Suppressor macrophage (primary cell): ENCODE measurements at places on chromosomes 1 and 21.

- no peak for DNase-seq
These were observed 47.6 kb downstream of the ATP6V1G3 start for GRCh38 chr1:198492872-198493271.

DNA sequence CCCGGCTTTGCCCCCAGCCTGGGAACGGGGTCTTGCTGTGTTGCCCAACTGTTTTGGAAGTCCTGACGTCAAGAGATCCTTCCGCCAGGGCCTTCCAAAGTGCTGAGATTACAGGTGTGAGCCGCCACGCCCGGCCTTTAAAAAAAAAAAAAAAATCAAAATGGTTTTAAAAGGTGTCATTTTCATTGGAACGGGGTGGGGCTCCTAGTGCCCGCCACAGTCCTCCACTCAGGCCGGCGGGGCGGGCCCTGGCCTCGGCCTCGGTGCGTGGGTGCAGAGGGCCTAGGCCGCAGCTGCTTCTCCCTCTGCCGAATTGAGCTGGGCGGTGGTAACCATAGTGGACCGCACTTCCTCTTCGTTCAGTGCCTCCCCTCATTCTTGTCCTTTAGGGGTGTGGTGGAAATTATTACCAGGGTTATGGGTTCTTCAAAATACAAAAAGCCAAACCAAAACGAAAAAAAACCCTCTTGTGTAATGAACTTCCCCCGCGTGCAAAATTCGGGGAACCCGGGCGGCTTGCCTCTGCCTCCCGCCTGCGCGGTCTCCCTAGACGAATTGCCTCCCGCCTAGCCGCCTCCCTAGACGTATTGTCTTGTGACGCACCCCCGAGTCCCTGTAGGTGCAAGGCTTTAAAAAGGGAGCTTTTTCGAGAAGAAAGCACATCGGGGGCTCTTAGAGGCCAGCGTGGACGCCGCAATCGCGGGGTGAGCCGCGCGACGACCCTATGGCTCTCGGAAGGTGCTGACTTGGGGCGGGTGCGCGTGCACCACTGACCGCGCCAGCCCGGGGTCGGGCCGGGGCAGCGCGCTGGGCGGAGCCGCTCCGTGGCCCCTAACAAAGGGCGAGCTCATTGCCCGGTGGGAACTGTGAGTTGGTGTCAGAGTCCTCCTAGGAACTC, 10.5 kb upstream of the SPEN start:
- DNase-seq, result peak; percentile 96

DNA sequence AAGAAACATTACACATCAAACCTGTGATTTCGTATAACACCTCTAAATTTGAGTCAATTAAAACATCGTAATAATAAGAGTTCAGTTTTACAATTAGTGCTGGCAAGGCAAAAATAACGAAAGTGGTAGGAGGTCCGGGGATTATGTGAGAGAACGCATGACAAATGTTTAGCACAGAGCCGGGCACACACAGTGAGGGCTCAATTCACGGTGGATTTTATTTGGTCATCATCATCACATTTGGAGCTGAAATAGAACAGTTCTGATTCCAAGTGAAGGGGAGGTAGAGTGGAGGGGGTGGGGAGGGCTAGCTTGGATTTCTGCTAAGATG, 20.0 kb downstream of the H3-3A start:
- no peak for DNase-seq

GRCh38 chr21:41897700-41898099, 18.6 kb upstream of the PRDM15 start:
- DNase-seq, result no peak

DNA sequence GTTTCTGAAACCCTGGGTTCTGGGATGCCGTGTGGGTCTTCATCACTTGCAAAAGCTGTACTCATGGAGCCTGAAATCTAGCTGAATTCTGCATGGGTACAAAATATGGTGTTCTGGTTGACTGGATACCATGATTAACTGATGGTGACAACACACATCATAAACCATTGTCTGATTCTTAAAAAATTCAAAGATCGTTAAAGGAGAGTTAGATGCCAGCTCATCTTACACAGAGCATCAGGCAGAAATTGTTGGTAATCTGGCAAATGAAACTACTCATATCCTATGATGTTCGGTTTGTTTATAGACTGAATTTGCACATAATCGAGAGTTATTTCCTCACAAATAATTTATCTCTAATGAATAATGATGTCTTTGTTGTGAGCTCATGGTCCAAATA, 218.1 kb upstream of the PKN2 start:
- no peak for DNase-seq

- no peak for DNase-seq
These were observed 31.3 kb upstream of the DNAJC11 start for GRCh38 chr1:6732942-6733341.

GRCh38 chr1:203178821-203179666, 3.4 kb upstream of the MYBPH start:
- peak; percentile 47 for DNase-seq

DNA sequence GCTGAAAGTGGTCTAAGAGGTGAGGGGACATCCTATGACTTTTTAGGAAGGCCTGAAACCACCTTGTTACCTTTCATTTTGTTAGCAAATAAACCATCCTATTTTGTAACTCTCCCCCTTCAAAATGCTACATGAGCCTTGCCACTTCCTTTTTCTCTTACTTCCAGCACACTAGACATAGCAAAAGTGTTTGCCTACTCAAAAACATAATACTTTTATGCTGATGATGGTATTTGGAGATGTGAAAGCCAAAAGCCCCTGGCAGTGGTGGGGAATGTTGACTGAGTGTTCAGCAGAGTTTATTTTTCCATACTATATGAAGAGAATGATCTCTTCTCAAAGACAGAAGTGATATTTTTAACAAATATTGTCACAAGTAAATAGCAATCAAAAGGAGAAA, 134.2 kb downstream of the EDEM3 start:
- peak; percentile 67 for DNase-seq

DNA sequence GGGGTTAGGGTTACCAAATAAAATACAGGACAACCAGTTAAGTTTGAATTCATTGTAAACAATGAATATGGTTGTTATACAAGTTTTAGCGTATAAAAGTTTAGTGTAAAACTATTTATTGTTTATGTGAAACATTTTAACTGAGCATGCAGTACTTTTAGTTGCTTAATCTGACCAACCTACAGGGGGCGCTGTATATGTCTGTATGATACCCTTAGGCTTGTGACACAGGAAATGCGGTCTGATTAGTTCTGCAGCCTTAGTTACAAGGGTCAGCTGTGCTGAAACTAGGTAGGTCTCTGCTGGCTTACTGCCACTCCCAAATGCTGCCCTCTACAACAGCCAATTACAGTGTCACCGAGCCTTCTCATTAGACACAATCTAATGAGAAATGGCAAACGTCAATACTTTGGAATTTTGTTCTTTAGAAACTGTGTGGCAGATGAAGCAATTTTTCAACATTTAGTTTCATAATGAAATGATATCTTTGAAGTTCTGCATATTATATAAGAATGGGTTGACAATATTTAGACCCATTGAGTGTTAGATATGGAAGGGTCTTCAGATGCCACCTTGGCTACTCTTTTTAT, 56.2 kb downstream of the NTNG1 start:
- peak; percentile 50 for DNase-seq

GRCh38 chr1:35178295-35178695, 14.7 kb downstream of the SFPQ start:
- no peak for DNase-seq

DNA sequence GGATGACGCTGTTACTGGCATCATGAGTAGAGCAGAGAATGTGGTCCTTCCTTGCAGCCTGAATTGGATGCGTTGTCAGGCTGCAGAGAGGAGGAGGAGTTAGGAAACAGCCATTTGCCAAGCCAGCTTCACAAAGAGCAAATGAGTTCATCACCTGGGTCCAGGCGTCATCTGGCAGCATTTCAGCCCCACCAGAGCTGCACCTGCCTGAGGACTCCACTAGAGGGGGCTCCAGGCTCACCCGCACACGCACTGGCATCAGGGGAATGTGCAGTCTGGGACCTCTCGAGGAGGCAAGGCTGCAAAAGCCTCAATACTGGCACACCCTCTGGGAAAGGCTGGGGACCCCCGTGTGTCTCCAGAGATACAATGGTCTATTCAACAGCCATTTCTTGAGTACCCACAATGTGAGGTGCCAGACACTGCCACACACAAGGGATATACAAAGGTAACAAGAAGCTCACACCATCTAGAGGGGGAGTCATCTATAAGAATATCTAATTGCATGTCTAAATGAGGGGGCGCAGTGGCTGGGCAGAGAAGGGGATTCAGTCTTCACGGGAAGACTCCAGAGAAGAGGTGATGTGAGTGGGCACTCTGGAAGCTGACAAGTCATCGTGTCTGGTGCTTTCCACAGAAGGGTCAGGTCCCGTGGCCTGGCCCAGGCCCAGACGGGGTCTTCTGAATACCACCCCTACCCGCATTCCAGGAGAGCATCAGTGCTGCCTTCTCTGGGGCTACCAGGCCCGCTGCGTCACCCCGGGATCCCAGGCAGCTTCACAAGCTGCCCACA, 53.5 kb upstream of the CNTN2 start:
- DNase-seq, result peak; percentile 73

DNA sequence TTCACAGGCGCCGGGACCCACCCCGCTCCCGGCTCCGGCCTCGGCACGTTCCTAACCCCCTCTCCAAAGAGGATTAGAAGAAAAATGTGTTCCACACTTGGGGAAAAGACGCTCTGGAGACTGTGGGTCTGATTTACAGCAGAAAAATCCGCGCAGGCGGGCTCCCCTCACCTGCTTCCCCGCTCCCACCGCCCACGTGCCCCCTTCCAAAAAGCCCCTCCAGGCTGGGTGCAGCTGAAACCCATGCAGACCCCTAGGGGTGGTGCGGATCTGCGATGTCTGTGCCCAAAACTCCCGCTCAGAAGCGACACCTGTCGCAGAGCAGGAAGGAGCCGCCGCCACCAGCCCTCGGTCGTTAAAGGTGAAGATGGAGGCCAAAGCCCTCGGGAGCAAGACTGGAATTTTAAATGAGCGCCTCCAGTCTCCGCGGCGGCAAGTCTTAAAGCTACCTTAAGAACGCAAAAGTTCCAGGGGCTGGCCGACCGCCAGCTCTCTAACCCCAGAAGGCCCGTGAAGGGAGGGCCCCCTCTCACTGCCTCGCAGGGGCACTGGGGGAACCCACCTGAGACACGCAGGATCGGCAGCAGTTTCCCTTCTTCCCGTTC, 688 bp upstream of the CHD5 start:
- no peak for DNase-seq

DNA sequence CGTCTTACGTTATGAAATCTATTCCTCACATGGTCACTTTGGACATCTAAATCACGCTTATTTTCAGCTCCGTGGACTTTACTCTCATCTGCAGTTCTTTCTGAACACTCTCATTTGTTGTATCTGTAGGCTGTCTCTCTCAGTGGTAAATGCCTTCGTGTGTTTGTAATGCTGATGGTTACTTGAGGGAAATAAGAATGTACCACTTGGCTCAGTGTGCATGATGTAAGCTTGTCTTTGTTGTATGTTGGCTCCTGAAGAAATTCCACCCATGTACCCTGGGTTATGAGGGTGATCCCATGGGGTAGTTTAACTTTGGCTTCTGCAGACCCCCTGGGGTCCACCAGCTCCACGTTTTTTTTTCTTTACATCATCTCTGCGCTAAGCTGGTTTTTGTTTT, 378.4 kb downstream of the SETD4 start:
- no peak for DNase-seq

GRCh38 chr1:51607681-51608095, 9.2 kb upstream of the OSBPL9 start:
- DNase-seq, result peak; percentile 63

GRCh38 chr1:148388260-148389026, 94.7 kb downstream of the PPIAL4G start:
- DNase-seq, result peak; percentile 91

- no peak for DNase-seq
These were observed 2.2 kb downstream of the ATPAF1 start for GRCh38 chr1:46665983-46666382.

- no peak for DNase-seq
These were observed 12.5 kb upstream of the ZC3H12A start for GRCh38 chr1:37461698-37462436.

DNA sequence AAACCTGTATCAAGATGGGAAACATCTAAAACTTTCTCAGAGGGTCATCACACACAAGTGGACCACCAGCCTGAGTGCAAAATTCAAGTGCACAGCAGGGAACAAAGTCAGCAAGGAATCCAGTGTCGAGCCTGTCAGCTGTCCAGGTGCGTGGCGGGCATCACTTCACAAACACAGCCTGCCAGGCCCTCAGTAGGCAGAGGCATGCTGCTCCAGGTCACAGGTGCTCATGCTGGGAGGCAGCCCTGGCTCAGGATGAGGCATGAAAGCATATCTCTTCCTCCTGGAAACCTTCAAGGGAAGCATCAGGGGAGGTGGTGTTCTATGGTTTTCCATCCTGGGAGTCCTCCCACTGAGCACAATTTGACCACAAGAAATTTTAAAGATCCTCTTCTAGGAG, 6.3 kb downstream of the CD2 start:
- no peak for DNase-seq

- no peak for DNase-seq
These were observed 55.6 kb upstream of the FMOD start for GRCh38 chr1:203406446-203407045.

- peak; percentile 34 for DNase-seq
These were observed 25.1 kb upstream of the CLIC4 start for GRCh38 chr1:24720152-24720551.

DNA sequence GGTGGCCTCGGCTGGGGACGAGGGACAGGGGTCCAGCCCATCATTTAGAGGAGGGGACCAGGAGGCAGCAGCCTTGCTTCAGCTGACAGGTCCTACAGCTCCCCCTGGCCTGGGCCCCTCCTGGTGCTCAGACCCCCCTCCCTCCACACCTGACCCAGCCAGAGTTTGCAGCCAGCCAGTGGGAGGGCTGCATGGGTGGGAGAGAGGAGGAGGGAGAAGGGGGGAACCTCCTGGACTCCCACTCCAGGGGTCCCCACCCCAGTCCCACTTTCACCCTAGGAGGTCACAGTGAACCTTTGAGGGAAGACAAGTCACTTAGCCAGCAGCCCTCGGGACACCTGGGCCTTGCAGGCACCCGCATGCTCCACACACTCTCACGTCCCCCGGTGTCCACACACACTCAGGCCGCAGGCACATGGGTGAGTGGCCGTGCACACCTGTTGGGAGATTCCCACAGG, 108.9 kb upstream of the ZBTB40 start:
- no peak for DNase-seq

DNA sequence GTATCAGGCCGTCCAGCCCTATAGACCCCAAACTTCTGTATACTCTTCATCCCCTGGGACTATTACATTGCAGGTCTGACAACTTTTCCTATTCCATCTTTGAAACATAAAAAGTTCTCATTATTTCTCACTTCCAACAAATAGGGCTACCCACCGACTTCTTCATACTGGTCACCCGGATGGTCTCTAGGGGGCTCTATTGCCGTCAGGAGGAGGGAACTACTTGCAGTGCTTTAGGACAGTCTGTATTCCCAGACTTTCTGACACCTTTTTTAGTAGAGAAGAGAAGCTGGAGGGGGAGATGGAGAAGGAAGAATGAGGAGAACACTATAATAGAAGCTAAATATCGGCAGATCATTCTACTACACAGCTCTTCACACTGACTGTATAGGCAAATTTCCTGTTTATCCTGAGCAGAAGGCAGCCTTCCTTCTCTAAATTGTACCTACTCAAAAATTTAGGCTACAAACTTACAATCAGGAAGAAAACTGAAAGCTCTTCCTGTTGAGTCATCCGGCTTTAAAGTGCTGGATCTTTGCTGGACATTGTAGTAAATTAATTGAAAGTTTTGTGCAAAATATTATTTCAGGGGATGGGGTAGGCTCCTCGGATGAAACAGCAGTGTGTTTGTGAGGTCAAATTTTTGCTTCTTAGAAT, 54.6 kb downstream of the CDC7 start:
- DNase-seq, result no peak
